ENCODE measurements at places on chromosomes 3 and 15.

DNA sequence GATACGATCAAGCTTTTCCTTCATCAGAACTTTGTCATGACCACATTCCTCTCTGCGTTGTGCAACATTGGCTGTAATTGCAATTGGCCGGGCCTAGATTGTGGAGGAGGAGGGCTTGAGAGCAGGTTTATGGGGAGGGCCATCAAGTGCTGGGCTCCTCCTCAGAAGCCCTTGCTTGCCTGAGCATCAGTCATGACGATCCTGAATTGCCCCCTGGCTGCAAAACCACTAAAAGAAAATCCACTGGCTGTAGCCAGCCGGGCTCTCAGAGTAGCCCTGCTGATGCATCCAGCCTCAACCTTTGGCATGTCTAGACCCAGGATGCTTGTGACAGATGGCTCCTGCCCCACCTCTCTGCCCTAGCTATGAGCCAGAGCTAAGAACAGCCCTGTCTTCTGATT lies 13.4 kb upstream of the TRH start:
- DNase-seq: no peak

GRCh38 chr3:69435274-69436265 lies 49.7 kb upstream of the FRMD4B start:
- DNase-seq: no peak

DNA sequence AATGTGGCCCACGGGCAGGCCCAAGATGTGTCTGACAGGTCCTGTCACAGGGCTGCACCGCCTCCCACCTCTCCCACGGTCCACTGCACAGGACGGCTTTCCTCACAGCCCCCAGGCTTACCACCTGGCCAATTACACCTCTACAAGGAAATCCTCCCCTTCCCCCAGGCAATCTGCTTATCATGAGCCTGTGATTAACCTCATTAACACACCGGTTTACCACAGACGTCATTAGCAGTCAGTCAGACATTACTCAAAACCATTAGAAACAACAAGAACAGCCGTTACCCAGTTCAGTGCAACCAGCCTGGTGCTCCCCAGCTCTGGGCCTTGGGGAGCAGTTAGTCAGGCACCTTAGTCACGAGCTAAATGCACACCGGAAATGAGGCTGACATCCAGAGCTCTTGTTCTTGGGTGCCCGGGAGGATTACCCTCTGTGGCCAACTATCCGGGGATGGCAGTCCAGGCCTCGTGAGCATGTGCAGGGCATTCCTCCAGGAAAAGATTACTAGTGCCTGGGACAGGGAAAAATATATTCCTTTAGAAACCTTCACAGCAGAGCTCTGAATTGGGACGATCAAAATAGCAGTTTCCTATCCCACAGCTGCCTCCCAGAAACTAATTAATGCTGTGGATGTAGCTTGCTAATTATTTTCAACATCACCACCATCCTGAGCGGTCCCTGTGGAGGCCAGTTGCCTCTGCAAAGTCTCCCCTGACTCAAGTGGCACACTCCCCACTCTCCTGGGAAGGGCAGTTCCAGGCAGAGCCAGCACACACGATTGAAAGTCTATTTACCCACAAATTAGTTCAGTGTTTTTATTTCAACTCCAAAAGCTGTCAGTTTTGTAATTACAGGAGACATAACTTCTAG lies 117.4 kb upstream of the ZBED2 start:
- DNase-seq: no peak

DNA sequence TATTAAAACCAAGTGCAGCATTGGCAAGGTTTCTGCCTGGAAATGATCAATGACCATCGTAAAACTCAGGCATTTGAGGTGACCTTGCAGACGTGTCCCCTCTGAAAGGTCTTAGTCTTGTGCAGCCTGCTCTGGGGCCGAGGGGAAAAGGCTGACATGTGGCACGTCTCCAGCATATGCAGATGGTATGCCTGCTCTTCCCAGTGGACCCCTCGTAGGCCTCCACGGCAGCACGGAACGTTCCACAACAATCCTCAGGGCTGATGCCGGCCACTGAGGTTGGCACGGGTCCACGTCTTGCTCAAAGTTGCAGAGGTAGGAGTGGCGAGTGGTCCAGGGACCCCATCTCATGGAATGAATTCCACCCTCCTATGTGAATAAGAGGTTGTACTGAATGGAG lies 247.5 kb upstream of the LYSMD4 start:
- DNase-seq: no peak

- DNase-seq: peak; percentile 60
These were observed 141.3 kb upstream of the PDZRN3 start for GRCh38 chr3:73765878-73766545.

Measured in fibroblast of the conjunctiva (primary cell).